Right forelimb (tissue), 1 donor: ENCODE measurements at places on chromosomes 5 and 9.

DNA sequence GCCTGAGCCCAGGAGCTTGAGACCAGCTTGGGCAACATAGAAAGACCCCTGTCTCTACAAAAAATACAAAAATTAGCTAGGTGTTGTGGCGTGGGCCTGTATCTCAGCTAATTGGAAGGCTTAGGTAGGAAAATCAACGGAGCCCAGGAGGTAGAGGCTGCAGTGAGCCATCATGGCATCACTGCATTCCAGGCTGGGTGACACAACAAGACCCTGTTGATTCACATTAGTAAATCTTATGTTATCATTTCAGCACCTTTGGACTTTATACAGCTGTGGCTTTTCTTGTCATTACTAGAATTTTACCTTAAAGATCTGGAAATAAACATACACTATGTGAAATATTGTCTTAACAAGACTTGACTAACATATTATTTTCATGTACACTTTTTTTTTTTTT is 185.0 kb downstream of the ZNF608 start:
- no peak for DNase-seq

DNA sequence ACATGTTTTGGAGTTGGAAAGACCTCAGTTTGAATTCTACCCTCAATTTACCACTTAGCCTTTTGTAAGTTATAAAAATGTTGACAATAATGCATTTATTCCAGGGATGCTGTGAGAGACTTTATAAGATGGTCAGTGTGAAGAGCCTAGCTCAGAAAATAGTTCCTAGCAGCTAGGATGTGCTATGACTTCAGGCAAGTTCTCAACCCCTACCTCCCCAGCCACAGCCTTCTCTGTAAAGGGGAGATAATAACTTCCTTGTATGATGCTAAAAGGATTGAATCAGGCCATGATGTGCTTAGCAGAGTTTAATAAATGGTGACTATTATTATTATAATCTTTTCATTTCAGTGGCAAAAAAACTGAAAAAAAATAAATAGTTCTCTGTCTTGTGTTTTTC is 77.6 kb downstream of the ALDH1A1 start:
- no peak for DNase-seq

DNA sequence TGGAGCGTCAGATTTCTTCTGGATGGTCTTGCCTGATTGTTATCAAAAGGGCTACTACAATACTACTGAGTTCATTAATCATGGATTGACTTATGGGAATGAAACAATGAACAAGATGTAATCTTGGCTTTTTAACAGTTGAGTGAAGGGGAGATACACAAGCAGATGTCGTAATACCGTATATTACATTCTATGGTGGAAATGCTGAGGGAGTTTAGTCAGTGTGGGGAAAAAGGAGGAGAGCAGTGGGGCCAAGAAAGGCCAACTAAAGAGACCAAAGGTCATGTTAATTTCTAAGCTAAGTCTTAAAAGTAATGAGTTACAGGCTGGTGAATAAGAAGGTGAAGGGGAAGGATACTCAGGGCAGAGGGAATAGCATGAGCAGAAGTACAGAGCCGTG is 29.0 kb upstream of the PSAT1 start:
- DNase-seq: no peak

GRCh38 chr5:90866333-90866732 is 307.7 kb downstream of the ADGRV1 start:
- no peak for DNase-seq

GRCh38 chr5:178690208-178690607 is 40.3 kb downstream of the ZNF354A start:
- DNase-seq: no peak

DNA sequence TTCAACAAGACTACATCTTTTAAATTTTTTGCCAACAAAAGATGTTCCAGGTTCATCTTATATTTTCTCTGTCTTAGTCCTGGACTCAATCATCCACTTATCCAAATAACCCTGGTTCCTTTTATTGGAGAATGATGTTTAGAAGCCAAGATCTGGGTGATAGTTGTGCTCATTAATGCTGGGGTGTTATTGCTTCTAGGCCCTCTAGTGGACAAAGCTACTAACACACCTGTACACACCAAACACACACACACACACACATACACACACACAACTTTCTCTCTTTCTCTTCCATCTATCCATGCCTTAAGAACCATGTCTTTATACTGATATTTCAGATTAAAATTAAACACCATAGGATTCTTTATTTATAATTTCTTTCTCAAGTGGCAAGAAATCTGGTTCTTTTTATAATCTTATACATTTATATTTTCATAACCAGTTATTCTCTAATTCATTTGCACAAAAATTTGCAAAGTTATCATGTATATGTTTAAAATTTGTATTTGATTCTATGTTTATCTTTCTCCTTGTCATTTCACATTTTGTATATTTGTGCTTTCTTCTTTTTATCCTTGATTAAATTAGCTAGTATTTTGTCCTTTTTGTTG is 179.1 kb upstream of the SMIM23 start:
- no peak for DNase-seq

DNA sequence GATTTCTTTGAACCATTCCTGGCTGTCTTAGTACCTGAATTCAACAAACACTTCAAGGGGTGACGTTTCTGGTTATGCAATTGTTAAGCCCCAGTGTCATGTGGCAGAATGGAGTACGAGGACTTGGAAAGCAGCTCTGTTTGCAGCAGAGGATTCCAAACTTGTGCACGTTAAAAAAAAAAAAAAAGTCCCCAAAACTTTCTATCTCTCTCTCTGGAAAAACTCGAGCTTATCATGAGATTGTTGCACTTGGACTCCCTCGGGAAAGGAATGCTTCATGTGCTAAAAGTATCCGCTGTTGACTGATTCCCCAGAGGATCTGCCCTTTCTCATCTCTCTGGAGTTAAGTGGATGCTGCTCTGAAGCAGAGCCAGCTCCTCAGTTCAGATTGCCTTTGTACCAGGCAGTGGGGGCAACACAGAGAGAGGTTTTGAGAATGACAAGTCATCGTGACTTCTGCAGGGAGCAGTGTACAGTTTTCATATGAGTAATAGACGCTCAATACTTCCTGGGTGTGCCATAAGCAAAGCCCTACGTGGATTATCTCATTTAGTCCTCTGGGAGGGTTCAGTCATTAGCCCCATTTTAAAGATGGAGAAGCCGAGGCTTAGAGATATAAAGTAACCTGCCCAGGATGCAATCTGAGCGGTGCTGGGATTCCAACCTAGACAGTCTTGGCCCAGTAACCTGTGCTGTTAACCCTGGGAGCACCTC is 28.1 kb downstream of the TMOD1 start:
- DNase-seq: no peak

DNA sequence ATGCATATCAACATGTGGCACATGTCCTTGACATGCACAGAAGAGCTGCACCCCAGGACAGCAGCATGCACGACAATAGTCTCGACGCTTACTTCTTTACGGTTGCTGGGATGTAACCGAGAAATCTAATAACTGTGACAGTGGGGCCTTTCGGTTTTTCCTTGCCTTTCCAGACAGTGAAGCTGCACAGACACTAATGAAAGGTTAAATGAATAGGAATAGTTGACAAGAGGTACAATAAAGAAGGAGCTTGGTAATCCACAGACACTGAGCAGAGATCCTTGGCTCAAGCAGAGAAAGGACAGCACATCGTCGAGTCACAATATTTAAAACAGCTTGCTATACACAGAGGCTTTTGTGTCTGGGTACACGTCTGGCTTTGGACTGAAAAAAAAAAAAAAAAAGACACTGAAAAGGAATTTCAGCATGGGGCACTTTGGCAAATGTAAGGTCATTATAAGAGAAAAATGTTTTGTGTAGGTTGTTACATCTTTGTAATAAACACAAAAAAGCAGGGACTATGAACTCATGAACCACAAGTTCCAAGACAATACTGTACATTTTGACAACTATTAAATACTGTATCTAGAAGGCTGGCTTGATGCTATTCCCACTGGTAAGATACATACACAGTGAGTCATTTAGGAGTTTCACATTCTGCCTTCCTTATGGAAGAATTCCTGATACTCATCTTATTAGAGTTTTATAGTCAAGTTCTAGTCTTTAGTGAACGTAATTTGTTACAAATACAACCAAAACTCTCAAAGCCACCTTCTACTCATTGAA is 5.6 kb downstream of the BNC2 start:
- DNase-seq: no peak

GRCh38 chr5:177547736-177548135 is 6.6 kb downstream of the FAM193B start:
- no peak for DNase-seq

- DNase-seq: no peak
Observed at GRCh38 chr9:8845376-8845775, 1045.8 kb upstream of the DMAC1 start.

- no peak for DNase-seq
Observed at GRCh38 chr5:18099261-18099660, 465.0 kb downstream of the TAF11L14 start.
